ENCODE measurements at places on chromosomes 4 and X.

DNA sequence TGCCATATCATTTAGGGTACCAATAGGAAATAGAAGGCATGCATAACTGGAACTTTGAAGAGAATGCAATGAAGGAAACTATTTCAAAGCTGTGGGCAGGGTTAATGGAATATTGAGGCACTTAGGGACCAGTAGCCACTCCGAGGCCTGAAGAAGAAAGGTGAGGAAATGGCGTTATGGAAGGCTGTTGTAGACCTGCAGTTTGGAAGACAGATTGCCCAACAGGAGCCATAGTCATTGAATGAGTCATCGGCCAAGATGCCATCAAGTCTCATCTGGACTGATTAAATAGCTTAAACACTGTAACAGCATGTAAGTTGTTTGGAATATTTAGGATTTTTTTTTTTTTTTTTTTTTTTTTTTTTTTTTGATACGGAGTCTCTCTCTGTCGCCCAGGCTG is 11.6 kb downstream of the CXCL13 start:
- DNase-seq, result no peak

GRCh38 chrX:84993150-84993549 is 10.5 kb upstream of the APOOL start:
- no peak for DNase-seq

DNA sequence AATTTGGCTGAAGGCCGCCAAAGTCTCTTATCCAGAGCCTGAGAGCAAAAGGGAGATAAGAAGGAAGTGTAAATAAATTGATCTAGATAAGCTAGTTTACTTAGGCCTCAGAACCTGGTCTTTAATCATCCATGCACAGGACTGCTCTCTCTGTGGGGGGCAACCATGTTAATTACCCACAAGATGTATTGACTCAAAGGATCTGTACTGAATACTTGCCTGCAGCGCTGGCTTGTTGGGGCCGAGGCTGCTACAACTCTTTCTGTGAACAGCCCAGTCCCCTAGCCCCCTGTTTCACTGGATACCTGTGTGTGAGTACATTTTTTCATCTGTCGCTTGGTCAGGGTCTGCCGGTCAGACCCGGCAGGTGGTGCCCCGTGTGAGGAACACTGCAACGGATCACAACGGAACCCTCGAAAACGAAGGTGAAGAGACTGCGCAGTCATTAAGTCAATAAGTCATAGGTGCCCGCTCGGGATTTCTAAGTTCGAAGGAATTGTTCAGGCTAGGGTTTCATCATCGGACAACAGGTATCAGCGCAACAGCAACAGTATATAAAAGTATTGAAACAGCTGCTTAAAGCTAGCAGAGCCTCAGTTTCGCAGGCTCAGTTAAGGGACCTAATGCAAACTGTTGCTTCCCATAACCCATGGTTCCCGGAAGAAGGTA is 8.3 kb downstream of the MAGEA11 start:
- DNase-seq, result no peak

GRCh38 chr4:16120720-16121119 is 36.9 kb upstream of the PROM1 start:
- no peak for DNase-seq

GRCh38 chr4:31518796-31519250 is 798.7 kb downstream of the PCDH7 start:
- DNase-seq, result no peak

- DNase-seq, result no peak
Observed at GRCh38 chrX:5681159-5681558, 547.5 kb downstream of the NLGN4X start.

- no peak for DNase-seq
Observed at GRCh38 chr4:85500110-85500867, 25.3 kb downstream of the ARHGAP24 start.

DNA sequence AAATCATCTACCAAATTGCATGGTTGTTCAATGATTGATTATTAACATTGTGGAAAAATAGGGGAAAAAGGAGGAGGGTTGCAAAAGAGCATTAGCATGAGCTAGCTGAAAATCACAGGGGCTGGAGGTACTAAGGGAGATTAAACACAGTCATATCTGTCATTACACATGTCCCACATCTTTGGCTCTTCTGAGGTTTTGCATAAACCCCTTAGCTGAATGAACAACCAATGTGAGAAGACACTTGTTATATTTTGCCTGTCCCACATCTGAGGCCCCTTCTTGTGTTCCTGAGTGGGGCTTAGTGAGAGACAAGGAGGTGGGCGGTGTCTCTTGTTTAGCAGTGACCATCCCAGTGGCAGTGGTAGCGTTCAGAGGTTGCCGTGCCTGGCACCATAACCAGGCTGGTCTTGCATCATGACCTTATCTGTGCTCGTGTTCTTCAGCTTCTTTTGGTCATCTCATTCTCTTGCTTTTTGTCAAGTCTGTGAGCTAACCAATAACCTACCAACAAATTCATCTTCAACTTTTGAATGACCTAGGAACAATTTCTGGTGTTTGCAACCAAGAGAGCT is 95.6 kb downstream of the MID1IP1 start:
- DNase-seq, result no peak

GRCh38 chr4:145503486-145504072 is 21.9 kb downstream of the SMAD1 start:
- DNase-seq, result no peak

GRCh38 chr4:37244583-37245390 is at the start of gene NWD2:
Gene NWD2 (plus strand): TSS chr4:37244743. CDS start chr4:37245068, 325 bp downstream.
- no peak for DNase-seq

- no peak for DNase-seq
Observed at GRCh38 chr4:113212613-113213012, 163.2 kb downstream of the ANK2 start.

Data from activated T-cell treated with anti-CD3 and anti-CD28 coated beads for 24 hours (primary cell).